GM13976 (cell line): ENCODE measurements at places on chromosomes 16 and 17.

- no peak for DNase-seq
Measured at GRCh38 chr16:48173889-48174288, 18.1 kb upstream of the ABCC12 start.

GRCh38 chr17:2172077-2172851 lies 117.4 kb downstream of the HIC1 start:
- DNase-seq = no peak

DNA sequence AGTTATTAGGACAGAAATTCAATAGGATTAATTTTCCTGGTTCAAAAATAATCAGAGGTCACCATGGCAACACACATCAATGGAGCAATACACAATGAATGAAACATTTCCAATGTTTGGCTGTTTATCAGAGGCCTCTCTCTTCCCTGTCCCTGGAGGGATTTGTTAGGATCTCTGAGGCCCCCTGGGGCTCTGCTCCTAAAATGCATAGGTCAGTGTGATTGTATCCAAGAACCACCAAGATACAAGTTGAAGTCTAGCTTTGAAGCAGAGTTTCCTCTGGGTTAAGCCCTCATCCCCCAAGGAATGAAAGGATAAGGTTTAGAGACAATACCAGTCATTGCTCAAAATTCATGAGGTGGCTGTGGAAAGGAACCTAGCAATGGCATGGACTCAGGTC lies 561.2 kb upstream of the C16orf82 start:
- no peak for DNase-seq

DNA sequence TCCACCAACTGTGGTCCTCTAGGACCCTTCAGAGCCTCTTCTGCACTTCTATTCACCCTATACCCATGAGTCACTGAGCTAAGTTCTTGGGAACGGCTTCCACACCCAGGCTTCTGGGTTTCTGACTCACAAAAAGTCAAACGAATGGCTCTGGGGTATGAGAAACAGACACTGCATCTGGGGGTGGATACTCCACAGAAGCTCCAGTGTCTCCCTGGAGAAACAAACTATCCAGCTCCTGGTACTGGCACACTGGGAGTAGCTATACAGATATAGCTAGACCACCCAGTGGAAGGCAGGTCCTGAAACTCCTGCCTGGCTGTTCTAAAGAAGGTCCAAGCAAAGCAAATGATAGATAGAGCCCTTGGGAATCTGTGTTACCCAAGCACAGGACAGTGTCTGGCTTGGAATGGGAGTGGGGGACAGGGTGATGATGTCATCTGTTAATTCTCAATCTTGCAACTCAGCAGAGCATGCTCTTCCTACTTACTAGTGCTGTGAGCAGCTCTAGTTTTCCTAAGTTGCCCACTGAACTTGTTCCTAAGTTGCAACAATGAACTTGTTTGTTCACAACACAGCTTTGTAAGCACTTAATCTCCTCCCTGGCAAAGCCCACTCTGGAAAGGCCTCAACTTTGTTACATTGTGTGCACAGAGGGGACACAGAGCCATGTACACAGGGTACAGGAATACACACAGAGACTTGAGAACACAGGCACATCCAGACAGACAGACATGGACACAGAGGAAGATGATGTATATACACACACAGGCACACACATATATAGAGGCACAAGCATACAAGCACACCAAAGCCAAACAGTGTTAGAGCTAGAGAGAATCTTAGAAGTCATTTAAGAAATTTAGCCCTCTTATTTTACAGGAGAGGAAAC lies 6.7 kb downstream of the MMP28 start:
- DNase-seq = no peak

GRCh38 chr16:78906135-78906534 lies 694.4 kb downstream of the MAF start:
- DNase-seq = no peak

DNA sequence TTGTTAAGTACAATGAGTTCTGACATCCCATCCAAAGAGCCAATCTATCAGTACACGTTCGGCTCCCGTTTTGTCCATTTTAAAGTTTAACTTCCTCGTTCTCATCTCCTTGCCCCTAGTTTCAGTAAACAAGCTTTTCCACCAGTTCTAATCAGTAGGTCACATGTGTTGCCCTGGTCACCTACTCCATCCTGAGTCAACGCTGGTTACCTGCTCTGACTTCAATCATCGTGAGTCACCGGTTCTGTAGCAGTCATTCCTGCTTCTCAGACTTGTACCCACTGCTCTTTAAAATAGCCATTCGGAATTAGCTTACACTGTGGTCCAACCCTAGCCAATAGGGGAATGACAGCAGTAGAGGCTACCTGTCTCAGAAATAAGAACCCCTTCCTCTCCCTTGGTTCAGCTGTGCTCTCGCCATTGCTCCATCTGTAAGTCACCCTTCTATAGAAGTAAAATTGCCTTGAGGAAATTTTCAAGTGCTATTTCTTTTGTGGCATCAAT lies 191.0 kb downstream of the CPPED1 start:
- no peak for DNase-seq

- DNase-seq = no peak
Measured at GRCh38 chr17:50255766-50256635, 18.3 kb upstream of the TMEM92 start.

DNA sequence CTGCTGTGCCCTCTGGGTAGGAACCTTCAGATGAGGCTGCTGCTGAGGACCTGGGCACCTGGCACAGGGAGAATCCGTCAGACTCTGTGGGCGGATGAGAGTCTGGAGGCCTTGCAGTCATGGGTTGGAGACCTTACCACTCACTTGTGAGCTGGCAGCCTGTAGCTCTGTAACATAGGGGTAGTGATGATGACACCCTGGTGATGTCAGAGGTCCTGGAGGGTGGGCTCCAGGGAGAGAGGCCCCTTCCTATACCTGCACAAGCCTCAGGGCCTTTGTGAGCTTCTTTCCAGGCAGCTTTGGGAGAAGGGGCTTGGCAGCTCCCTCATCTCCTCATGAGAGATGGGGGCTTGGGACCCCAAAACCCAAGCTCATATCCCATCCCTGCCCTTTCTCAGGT lies 1.6 kb downstream of the MIEF2 start:
- no peak for DNase-seq

- no peak for DNase-seq
Measured at GRCh38 chr17:65729207-65729606, 167.8 kb upstream of the AXIN2 start.

DNA sequence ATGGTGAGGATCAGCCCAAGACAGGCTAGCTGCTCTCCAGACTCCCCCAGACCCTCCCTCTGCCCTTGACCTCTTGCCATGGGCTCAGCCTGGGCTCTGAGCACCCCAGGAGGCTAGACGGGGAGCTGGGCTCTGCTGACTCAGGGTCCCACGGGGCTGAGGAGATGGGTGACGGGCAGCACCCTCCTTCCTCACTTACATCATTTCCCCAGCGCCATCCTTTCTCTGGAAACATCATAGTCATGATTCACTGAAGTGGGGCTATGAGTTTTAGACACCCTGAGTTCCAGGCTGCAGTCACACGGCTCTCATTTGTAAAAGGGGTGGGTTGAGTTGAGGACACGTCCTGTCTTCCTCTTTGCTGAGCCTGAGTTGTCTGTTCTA lies 3.0 kb upstream of the ITGAX start:
- peak; percentile 53 for DNase-seq

DNA sequence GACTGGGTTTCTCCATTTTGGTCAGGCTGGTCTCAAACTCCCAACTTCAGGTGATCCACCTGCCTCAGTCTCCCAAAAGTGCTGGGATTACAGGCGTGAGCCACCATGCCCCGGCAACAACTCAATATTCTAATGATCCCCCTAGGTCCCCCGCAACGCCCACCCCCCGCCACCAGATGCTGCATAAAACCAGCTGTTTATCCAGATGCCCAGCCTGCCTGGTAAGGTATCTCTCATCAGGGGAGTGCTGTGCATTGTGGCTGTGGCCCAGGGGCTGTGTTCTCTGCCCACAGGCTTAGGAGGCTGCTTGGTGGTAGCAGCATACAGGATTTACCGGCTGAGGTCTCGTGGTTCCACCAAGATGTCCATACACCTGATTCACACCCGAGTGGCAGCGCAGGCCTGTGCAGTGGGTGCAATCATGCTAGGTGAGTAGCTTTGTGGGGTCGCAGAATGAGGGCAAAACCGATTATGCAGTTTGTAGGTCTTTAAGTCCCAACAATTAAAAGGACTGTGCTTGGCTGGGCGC lies 1.3 kb downstream of the HIGD1B start:
- DNase-seq = no peak

DNA sequence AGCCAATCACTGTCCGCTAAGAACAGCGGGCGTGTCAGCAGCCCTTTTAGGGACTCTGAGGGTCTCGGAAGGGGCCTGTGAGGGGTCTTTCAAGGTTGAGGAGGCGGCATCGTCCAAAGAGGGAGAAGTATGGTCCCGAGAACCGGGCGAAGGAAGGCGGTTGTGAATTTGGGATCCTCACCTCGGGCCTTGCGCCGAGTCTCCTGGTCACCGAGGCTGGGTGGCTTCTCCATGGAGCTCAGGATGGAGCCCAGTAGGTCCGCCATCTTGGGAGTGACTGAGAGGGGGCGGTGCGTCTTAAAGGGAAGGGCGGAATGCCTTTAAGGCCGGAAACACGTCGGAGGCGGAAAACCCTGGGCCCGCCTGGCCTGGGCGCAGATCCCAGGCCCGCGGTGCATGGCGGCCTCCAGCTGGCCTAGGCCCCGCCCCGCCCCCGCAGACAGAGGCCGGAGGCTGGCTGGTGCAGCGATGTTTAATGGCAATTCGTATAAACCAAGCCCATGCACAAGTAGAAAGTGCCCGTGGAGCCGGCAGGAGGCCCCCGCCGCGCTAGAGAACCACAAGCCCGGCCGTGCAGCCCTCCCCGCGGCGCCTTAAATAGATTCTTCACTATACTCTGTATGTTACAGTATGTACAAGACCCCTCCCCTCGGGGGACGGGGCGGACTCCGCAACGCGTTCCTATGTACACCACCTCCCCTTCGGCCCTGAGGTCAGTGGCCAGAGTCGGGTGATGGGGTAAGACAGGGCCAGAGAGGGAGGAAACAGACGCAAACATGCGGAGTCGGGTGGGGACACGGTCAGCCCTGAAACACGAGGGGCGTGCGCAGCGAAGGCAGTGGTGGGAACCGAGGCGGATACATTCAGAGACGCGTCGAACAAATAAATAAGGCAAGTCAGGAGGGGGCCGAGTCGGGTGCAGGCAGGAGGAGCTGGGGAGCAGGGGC lies at the start of gene SPAG7:
Gene SPAG7, minus strand, starts transcription at position 279 of the 947 bp plus-strand sequence. Its CDS starts 13 bp downstream, at position 266.
- DNase-seq = peak; percentile 97

DNA sequence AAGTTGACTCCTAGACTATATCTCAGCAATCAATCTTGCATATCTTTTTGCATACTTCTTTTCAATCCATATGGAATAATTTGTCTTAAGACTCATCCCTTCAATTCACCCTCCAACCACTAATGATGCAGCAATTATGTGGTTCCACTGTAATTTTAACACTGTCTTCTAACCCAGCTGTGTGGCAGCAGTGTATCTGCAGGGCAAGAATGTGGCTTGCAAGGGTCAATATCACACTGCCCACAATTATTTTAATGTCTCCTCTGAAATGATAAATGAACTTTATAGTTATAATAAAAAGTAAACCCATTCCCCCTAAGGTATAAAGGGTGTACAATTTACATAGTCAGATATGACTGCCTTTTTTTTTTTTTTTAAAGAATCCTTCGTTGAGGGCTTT lies 48.6 kb downstream of the FTO start:
- DNase-seq = no peak

DNA sequence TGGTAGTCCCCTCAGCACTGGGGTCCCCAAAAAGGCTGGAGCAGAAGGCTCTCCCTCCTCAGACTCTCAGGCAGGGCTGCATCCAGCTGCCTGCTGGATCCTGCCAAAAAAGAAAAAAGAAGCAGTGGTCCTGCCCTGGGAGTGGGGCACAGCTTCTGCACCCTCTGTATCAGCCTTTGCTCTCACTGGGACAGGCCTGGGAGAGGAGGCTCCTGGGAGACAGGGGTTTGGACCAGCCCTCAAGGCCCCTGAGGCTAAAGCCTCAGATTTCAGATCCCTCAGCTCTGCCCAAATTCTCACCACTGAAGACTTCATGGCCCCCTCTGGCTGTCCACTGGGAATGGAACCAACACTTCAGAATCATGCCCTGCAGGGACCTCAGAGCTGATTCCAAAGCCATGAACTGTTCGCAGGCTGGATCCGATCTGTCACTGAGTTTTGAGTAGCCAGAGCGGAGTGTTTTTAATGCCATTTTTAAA lies 96.9 kb downstream of the C16orf78 start:
- DNase-seq = no peak

DNA sequence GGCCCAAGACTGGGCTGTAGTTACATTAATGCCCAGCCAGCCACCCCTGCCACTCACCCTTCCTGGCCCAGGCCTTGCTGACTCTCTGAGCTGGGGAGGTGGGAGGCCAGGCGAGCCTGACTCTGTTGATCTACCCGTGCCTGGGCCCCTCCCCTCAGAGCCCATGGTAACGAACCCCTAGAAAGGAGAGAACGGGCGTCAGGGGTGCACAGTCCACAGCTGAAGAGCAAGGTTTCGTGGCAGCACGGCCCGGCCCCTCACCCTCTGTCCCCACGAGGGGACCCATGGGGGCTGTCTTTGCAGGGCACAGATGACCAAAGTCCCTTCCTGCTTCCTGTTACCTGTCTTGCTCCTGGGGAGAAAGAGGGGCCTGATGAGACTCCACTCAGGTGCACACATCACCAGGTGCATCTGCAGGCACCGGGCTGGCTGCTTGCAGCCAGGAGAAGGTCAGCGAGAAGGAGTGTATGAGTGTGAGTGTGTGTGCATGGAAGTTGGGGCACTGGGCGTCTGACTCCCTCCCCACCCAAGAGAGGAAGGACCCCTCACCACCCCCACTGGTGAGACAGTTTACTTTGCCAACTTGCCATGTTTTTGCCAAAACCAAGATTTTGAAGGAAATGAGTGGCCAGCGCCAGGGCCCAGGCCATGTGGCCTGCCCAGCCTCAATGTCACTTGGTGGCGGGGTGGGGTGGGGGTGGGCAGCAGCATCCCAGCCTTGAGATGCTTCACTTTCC lies 359.1 kb downstream of the SEC14L1 start:
- DNase-seq = peak; percentile 26

DNA sequence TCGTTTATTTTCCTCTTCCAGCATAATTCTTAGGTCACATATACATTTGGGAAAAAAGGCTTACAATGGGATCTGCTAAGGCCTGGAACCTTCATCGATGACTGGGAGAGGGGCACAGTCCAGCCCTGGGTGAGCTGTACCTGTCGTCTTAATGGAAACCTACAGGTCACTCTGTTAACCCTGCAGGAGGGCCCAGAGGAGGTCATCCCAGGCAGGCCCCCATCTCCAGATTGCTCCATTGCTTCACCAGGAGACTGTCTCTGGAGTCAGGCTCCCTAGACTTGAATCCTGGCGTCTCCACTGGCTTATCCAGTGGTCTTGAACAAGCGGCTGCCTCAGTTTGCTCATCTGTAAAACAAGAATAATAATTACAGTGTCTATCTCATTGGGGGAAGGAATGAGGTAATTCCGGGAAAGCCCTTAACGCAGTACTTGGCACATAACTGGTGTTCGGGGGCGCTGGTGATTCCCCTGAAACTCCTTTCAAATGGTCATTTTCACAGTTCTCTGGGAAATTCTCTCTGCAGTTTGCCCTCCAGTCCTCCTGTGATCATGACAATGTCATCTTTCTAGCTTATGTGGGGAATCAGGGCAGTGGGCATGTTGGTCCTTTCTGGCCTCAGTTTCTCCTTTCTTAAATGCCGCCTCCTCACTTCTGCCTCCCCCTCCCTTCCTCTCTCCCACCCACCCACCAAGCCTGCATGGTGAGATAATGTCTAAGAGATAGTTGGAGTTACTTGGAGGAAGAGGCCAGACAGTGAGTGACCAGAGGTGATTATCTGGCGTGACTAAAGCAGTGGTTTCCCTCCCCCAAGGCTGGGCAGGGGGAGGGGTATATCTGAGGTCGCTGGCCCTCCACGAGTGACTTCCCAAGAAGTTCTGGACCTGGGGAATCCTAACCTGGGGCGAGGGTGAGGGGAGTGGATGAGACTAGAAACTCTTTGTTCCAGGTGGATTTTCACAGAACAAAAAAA lies 31.3 kb upstream of the TAC4 start:
- DNase-seq = no peak

- DNase-seq = no peak
Measured at GRCh38 chr17:40535924-40536294, 29.4 kb downstream of the CCR7 start.
